ENCODE measurements at places on chromosomes 12 and 14. TPM values are rescaled to one million over a fixed set of nuclear protein-coding genes. Genes with fewer than 3 reads are reported as not detected.

Gene GPR84
- not detected for total RNA-seq

Gene TMEM63C
- 0.13 TPM for total RNA-seq

Gene FBLN5
- 186 TPM for total RNA-seq

Gene WSCD2
- 86.1 TPM for total RNA-seq

Gene METTL25
- 13.7 TPM for total RNA-seq

Gene ASCL1
- total RNA-seq, result not detected

Gene ARHGAP9
- 13.1 TPM for total RNA-seq

Gene LYSET
- 16.8 TPM for total RNA-seq

Gene C12orf54
- total RNA-seq, result not detected

Gene CCDC177
- total RNA-seq, result not detected

Gene GLS2
- total RNA-seq, result 4.1 TPM

Gene TAMALIN
- 16.0 TPM for total RNA-seq

Gene KRT6C
- 0.50 TPM for total RNA-seq

Gene LRRC10
- total RNA-seq, result not detected

Gene KERA
- not detected for total RNA-seq

Gene GDF3
- not detected for total RNA-seq

Gene TOMM20L
- total RNA-seq, result not detected

Gene TAC3
- total RNA-seq, result not detected

Gene INSM2
- not detected for total RNA-seq

Gene AREL1
- 18.8 TPM for total RNA-seq

Gene ADCK1
- 3.8 TPM for total RNA-seq

Gene OASL
- total RNA-seq, result 3.0 TPM

Gene TMEM253
- total RNA-seq, result not detected

Gene CLEC9A
- total RNA-seq, result not detected

Gene GPR135
- total RNA-seq, result 8.5 TPM

Gene HOXC12
- not detected for total RNA-seq

Gene HOXC4
- 5.7 TPM for total RNA-seq

Gene MANSC1
- total RNA-seq, result 11.0 TPM

Gene LRP1-AS
- not detected for total RNA-seq
